Right atrium auricular region (tissue), 2 donors: ENCODE measurements at places on chromosomes 2 and 18.

- no peaks in the 10 kb centered on the region for H3K27me3 ChIP-seq
- H3K27ac ChIP-seq = no peak overlapping the region
- H3K4me1 ChIP-seq = no peaks in the 10 kb centered on the region
- H3K4me3 ChIP-seq = no peak overlapping the region
- no peak for DNase-seq
Measured at GRCh38 chr18:42883169-42883568, 232.3 kb downstream of the RIT2 start.

GRCh38 chr2:136527560-136527959 is 237.8 kb upstream of the THSD7B start:
- H3K27me3 ChIP-seq = no peaks in the 10 kb centered on the region
- no peak overlapping the region for H3K4me3 ChIP-seq
- no peak for DNase-seq

GRCh38 chr2:238381341-238382115 is 45.2 kb upstream of the ASB1 start:
- H3K4me3 ChIP-seq = no peak overlapping the region
- no peak overlapping the region for H3K27ac ChIP-seq
- H3K27me3 ChIP-seq = no peaks in the 10 kb centered on the region
- DNase-seq = no peak

DNA sequence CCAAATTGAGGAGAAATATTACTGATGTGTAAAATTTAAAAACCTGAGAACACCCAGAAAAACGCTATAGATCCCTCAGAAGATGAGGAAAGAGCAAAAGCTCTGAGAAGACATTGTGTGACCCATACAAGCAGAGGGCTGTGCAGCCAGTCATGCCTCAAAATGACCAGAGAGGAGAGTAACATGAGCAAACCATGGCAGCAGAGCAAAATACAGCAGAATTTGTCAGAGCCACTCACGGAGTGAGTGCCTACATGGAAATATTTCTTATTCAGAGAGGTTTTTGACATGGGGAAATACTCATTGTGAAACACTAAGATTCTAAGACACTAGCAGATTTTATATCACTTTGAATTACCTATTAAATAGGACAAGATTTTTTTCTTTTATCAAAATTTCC is 96.8 kb upstream of the DNAJC10 start:
- H3K27me3 ChIP-seq = no peaks in the 10 kb centered on the region
- DNase-seq = no peak
- H3K4me3 ChIP-seq = no peak overlapping the region
- no peak overlapping the region for H3K27ac ChIP-seq
- H3K36me3 ChIP-seq = no peaks in the 10 kb centered on the region
- H3K4me1 ChIP-seq = peaks cover 7% of the 10 kb centered on the region

DNA sequence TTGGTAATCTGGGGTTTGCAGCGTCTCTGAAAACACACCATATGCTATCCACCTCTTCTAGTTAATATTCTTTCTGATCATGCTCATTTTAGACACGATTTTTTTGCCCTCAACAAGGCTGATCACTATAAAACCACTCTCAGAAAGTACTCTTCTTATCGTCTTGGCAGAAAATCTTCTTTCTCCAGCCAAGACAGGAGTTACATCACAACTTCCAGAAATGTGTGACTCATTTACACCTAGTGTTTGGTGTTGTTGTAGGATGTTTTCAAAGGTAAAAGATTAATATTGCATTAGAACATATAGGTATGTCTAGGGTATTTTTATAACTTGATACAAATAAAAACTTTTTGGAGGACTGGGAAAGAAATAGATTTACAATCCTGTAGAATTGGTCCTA is 138.5 kb upstream of the NETO1 start:
- peaks cover 9% of the 10 kb centered on the region for H3K4me1 ChIP-seq
- H3K27me3 ChIP-seq = no peaks in the 10 kb centered on the region
- no peak overlapping the region for H3K27ac ChIP-seq
- H3K36me3 ChIP-seq = no peaks in the 10 kb centered on the region
- no peak for DNase-seq

- no peak overlapping the region for H3K4me3 ChIP-seq
- H3K27ac ChIP-seq = no peak overlapping the region
- no peaks in the 10 kb centered on the region for H3K4me1 ChIP-seq
- H3K27me3 ChIP-seq = no peaks in the 10 kb centered on the region
- H3K36me3 ChIP-seq = no peaks in the 10 kb centered on the region
Measured at GRCh38 chr2:119301413-119301812, 65.2 kb downstream of the C2orf76 start.

GRCh38 chr18:23237524-23238151 is 102.4 kb downstream of the CABLES1 start:
- no peaks in the 10 kb centered on the region for H3K27me3 ChIP-seq
- peak overlapping the region; percentile 29 for H3K4me3 ChIP-seq
- H3K4me1 ChIP-seq = no peaks in the 10 kb centered on the region

DNA sequence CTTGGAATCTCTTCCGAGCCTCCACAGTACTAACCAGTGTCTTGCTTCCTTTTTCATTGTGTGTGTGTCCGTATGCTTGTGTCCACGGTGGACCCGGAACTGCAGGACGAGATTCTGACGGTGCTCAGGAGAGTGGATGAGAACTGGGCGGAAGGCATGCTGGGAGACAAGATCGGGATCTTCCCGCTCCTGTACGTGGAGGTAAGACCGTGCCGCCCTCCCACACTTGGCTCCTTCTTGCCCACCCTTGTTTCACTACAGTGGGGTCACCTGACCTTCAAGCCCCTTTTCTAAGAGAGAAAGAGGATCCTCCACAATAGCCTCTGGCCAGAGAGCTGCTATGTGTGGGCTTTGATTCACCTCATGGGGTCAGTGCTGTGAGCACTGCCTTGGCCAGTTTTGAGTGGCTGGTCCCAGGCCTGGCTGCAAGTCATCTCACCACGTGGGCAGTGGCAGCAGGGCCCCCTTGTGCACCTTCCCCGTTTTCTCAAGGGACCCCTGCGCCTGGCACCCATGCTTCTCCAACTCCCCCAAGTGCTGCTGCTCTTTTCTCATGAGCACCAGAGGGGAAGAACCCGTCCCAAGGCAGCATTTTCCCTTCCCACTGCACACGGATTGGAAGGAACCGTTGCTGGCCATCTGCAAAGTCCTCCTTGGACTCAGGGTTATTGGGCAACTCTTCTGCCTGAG is 242.1 kb downstream of the SEPTIN10 start:
- no peak overlapping the region for H3K27ac ChIP-seq
- H3K27me3 ChIP-seq = no peaks in the 10 kb centered on the region
- DNase-seq = peak; percentile 43
- H3K36me3 ChIP-seq = peaks cover 5% of the 10 kb centered on the region
- H3K4me3 ChIP-seq = no peak overlapping the region

DNA sequence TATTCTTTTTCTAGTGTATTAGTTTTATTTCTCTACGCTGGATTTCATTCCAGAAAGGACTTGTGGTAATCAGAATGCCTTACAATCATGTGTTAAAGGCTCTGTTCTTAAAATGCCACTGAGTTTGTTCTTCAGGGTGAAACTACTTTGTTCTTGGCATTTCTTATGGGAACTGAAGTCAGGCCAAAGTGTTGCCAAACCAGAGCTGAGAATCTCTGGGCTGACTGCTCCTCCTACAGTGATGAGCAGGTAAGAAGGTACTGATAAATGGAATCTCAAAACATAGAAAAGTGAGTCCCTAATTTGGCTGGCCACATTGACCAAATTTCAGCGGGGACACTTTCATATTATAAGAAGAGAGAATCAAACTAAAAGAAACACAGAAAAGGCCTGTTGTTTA is 55.1 kb upstream of the ZNF397 start:
- no peak for DNase-seq
- no peaks in the 10 kb centered on the region for H3K4me1 ChIP-seq
- no peaks in the 10 kb centered on the region for H3K27me3 ChIP-seq
- no peaks in the 10 kb centered on the region for H3K36me3 ChIP-seq

- H3K27me3 ChIP-seq = no peaks in the 10 kb centered on the region
- H3K4me1 ChIP-seq = no peaks in the 10 kb centered on the region
- peak overlapping the region; percentile 87 for H3K4me3 ChIP-seq
- peak overlapping the region; percentile 95 for H3K27ac ChIP-seq
- H3K36me3 ChIP-seq = no peaks in the 10 kb centered on the region
Measured at GRCh38 chr2:64654063-64654811, 524 bp upstream of the SERTAD2 start.
